ENCODE measurements at places on chromosomes 11 and 22.

DNA sequence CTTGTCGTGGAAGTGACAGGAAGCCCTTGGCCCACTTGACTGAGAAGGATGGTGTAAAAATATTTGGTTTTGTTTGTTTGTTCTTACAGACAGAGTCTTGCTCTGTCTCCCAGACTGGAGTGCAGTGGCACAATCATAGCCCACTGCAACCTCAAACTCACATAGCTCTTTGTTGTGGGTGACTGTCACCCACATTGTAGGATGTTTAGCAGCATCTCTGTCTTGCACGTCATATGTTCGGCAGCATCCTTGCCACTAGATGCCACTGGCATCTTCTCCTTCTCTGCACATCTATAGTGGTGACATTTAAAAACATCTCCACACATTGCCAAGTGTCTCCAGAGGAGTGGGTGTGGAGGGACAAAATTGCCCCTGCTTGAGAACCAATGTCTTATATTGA lies 56.8 kb downstream of the PRR5L start:
- DNase-seq: no peak

- no peak for DNase-seq
Observed at GRCh38 chr11:93340223-93340622, 9.7 kb downstream of the DEUP1 start.

DNA sequence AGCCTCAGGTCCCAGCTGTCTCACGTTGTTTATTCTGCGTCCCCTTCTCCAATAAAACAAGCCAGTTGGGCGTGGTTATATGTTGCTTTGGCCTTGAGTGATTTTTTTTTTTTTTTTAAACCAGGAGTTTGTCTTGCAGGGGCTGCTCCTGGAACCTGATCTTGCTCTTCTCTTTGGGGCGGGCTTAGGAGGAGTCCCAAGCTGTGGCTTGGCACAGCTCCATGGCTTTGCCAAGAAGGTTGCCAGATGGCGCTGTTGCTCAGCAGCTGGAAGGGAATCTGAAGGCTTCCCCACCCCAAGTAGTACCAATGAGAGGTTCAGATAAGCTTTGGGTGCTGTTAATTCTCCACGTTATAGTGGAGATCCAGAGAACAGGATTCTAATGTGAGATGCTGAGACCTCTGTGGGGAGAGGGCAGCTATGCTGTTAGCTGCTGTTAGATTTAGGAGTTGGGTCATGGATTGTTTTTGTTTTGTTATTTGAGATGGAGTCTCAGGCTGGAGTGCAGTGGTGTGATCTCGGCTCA lies 2.0 kb upstream of the FERMT3 start:
- peak; percentile 84 for DNase-seq

DNA sequence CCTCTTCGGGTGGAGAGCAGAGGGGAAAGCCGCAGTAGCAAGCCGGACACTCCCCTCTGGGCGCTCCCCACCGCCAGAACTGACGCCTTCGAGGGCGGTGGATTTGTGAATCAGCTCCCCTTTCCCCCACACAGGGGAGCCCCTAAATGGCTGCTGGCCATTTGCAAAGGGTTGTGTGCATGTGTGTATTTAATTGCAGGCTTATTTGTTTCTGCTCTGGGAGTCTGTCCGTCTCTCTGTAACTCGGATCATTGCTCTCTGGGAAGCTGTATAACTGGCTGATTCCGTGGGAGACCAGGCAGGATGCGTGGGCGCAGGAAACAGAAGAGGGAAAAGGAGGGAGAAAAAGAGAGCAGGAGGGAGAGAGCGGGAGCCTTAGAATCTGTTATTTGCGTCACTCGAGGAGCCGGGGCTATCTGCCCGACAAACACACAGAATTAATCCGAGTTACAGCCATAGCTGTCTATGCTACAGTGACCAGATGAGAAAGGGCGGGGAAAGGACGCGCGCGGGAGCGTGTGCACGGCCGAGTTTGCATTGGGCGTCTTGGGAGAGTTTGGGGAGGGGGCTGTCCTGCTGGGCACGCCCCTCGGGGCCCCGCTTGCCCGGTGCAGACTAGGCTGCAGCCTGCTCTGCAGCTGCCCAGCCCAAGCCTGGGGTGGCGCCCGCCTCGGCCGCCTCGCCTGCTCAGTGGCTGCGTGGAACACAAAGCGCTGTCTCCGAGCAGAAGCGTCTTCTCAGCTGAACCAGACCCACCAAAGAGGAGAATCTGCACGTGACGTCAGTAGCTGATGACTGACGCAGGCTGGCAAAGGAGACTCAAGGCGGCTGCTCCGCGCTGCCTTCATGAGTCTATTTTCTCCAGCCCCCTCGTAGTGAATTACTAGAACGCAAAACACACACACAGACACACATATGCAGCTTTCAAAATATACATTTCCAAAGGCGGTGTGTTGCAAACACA lies 105.3 kb upstream of the HSD17B12 start:
- DNase-seq: no peak

GRCh38 chr22:39940757-39941305 lies 19.4 kb upstream of the TMA7B start:
- DNase-seq: no peak

DNA sequence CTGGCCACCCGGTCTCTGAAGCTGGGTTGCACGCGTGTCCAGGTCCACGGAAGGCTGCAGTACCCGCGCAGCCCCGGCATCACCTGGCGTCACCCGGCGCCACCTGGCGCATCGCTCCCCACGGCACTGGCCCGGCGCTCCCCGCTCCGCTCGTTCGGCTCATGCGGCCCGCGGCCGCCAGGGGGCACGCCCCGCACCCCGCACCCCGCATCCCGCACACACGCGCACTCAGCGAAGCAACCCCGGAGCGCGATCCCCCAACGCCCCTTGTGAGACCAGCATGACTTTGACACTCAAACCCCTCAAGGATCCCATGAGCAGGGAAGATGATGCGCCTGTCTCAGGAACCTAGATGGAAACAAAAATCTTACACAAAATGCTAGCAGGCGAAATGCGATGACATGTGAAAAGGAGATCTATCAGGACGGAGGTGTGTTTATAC lies 11.9 kb downstream of the B3GNT6 start:
- peak; percentile 78 for DNase-seq

DNA sequence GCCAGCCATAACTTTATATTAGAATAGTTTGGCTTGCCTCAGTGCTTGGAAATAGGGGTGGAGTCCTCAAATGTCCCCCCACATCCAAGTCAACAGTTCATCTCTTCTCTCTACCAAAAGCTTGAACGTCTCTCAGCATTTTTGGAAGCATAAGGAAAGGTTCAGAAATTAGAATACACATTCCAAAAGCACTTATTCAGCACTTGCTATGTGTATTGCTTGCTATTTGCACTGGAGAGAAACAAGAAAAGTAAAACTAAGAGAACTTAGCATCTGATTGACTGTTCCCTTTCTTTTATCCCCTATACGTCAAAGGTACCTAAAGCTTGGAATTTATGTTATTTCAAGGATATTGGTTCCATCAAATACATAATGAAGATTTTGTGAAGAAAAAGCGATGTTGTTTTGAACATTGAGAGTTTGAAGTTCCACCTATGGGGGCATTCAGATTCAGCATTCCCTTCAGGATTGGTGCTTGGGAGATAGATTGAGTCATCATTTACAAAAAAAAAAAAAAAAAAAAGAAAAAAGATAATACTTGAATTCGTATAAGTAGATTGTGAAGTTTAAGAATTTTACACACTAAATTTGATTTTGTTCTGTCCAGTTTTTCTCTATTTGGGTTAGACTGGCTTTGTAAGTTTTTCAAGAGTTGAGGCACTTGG lies 1.3 kb downstream of the TBRG1 start:
- no peak for DNase-seq

DNA sequence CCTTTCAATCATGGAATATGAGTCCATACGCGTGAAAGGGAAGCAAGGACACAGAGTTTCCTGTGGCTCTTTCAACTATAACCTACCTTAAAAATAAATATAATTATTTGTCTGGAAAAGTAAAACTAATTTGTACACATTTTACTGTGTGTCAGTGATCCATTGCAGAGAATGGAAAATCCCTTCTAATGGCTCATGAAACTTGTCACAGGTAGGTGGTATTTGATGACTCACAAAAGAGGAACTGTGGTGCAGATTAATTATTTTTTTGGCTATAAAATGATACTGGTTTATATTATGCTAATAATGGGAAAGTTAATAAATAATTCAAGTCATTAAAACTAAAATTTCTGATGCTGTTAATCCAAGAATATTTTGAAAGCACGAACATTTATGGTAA lies 792.2 kb downstream of the METTL15 start:
- DNase-seq: no peak

GRCh38 chr11:18791207-18791968 lies at the start of gene PTPN5:
Gene PTPN5 (minus strand): TSS chr11:18791798. CDS start chr11:18771958, 19,840 bp downstream.
- DNase-seq: peak; percentile 66

GRCh38 chr22:45518580-45518991 lies 15.9 kb downstream of the FBLN1 start:
- DNase-seq: no peak

GRCh38 chr11:10328314-10329098 lies 23.6 kb downstream of the ADM start:
- no peak for DNase-seq

DNA sequence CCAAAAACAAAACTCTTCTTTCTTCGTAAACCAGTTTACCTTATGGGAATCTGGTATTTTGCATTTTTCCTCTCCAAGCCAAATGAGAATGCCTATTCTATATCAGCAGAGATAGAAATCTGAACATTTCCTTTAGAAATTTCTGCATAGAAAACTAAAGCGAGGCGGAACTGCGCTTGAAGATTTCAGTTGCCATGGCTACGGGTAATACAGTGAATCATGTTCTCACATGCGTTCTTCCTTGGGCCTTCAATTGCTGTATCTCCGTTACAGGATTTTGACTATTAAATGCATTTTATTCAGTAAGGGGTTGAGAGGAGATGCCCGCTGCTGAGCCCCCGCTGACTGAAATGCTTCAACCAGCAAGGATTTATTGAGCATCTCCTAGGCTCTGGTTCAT lies 108.2 kb upstream of the CRYBB3 start:
- no peak for DNase-seq

DNA sequence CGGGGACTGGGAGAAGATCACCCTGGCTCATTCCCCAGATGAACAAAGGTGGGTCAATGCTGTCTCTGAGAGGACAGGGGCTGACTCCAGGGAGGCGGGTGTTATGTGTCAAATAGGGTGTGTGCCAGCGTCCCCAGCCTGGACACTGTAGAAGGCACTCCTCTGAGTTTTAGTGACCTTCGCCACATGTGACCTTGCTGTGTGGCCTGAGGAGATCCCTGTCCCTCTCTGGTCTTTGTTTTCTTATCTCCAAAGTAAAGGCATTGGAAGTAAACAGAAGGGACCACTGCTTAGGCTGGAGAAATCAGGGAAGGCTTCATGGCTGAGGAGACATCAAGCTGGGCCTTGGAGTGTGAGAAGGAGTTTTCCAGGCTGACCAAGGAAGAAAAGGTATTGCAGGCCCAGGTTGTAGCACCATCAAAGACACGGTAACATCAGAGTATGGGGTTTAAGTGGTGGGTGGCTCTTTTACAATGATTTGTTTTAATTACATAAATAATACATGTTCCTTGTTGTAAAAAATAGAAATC lies 74.4 kb downstream of the TP53I11 start:
- DNase-seq: no peak

GRCh38 chr11:96105944-96106343 lies 182.0 kb upstream of the MTMR2 start:
- no peak for DNase-seq

GRCh38 chr11:56916587-56916986 lies 72.1 kb upstream of the OR5AK2 start:
- no peak for DNase-seq

- DNase-seq: no peak
Observed at GRCh38 chr11:122155765-122156527, 39.9 kb upstream of the BLID start.

GRCh38 chr11:94472916-94473799 lies 20.5 kb downstream of the MRE11 start:
- DNase-seq: no peak

DNA sequence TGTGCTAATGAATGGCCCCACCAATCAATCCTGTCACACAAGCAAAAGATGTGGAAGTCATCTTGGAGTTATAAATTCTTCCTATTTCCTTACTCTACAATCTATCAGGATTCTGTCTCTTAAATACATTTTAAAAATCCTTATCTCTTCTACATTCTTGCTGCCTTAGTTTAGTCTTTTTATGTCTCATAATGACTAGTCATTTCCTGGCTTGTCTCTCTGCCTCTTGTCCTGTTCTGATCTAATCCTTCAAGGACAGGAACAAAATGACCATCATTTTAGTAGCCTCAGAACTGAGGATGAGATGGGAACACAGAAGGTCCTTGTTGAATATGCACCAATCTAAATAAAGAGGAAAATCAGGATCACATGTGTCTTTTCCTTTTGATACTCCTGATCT lies 56.6 kb upstream of the LIN7C start:
- DNase-seq: no peak

DNA sequence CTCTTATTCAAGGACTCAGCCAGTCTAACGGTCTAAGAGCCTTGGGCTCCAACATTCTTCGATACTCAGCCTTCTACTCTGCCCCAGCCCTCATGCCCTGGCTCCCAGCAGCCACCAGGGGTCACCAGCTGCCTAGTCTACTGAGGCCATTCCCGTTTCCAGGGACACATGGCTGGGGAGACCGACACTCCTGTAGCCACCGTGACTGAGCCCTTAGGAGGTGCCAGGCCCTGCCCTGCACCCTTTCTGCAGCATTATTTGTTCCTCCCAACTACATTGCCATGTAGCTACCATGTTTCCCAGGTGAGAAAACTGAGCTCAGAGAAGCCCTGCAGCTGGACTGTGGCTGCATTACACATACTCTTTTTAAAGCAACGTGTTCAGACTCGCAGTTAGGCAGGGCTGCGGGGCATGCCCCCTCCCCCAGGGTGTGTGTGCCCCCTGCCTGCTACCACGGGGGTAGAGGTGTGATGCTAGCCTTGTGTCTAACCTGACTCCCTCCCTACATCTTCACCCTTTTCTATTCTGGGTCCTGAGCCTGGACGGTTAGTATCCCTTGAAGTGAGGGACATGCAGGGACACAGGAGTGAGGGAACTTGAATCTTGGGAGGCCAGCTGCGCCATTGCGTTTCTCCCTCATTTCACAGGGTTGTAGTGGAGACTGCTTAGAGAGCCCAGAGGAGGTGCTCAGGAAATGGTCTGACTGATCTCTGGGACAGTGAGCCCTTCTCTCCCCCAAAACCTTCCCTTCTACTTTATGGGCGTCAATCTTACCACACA lies 17.5 kb downstream of the ATG16L2 start:
- peak; percentile 88 for DNase-seq

- no peak for DNase-seq
Observed at GRCh38 chr11:62577046-62577714, 3.5 kb upstream of the EEF1G start.

DNA sequence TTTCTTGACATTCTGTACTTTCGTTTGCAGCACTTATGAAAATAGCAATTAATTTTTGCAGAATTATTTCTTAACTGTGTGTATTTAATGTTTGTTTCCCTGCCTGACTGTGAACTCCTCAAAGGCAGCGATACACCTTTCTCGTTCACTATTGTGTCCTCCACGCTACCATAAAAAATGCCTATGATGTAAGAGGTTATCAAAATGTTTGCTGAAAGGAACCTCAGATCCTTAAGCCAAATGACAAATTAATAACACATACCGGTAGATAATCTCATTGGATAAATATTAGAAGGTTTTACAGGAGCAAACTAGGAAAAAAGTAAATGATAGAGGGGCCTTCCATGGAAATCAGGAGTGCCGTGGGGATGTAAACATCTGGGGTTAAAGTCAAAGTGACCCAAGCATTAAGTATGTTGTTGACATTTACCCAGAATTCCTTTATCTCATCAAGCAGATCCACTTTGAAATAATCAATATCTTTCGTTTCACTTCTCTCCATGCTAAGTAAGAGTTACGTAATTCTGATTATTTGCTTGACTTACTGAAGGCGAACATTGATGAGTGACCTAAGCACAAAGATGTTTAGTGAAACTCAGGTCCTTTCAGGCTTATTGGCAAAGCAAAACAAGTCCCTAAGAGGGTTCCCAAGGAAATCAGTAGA lies 2.6 kb upstream of the OOSP3 start:
- DNase-seq: no peak

GRCh38 chr22:50481440-50482106 lies at the start of gene ADM2:
Gene ADM2 (plus strand): TSS chr22:50481543. CDS start chr22:50481848, 305 bp downstream.
- DNase-seq: peak; percentile 79
